Stimulated activated CD8-positive, alpha-beta memory T cell treated with anti-CD3 and anti-CD28 coated beads, Interleukin-7, amount 100 ng/mL, for 1 hour (primary cell): ENCODE measurements at places on chromosomes 7 and 10.

DNA sequence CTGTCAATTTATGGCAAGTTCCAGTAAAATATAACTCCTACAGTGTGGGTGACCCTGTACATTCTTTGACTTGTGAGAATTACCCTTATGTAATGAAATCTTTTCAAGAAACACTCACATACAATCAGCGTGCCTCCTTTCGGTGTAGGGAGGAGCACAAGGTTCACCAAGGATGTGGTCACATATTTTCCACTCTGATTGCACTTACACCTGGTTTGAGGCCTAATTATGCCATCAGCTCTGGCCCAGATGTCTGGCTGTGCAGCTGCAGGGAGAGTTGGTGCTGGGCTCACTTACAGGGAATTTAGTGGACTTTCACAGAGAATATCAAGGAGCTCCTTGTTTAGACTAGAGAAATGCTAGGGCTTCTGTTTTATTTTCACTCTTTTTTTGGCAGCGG, 146.0 kb upstream of the STEAP4 start:
- no peak for DNase-seq

GRCh38 chr7:25495342-25496250, 267.3 kb upstream of the NPVF start:
- DNase-seq: no peak

DNA sequence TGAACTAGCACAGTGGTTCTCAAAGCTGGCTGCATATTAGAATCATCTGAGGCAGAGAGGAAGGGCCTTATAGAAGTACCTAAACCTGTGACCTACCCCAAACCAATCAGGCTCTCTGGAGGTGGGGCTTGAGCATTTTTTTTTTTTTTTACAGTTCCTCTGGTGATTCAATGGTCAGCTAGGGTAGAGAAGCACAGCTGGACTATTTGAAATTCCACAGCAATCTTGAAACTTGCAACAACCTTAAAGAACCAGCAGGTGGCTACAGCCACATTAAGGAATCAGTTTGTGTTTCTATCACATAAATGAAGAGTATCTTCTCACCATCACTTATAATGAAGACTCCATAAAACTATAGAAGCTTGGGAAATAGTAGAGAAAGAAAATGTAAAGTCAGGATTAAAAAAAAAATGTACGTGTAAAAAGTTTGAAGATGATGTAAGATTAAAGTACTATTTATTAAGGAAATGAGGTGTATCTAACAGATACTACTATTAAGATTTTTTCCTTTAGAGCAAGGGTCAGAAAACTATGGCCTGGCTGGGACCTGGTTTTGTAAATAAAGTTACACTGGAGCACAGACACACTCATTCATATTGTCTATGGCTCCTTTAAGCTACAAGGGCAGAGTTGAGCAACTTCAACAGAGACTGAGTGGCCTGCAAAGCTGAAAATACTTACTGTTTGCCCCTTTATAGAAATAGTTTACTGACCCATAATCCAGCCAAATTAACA, 3.8 kb downstream of the RTKN2 start:
- DNase-seq: no peak

DNA sequence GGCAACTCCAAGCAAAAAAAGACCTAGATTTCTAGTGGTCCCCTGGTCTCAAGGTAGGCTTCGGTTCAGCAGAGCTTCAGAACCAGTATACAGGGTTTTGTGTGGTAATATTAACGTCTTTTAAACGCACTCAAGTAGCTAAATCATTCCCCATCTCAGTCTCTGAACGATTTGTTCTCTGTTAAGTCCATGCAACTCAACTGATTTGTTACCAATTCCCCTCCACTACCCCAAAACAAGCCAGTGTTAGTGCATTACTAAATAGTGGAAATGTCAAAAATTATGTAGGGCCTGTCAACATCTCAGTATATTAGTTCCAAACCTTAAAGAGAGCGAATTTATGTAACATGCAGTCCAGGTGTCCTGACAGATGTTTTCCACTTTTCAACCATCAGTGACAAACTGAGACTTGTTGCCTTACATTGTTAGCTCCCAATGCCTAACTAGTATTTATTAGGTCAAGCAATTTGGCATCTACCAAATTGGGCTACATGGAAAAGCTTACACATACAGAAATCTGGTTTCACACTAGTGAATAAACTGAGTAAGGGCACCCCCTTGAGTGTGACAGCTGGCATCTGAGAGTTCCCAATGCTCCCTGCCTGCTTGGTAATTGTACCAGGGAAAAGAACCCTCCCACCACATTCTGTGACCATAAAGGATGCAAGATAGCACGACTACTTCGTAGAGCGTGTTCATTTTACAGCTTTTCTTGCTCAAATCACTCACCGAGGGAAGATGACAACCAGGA, 12.2 kb downstream of the HNRNPA2B1 start:
- no peak for DNase-seq

DNA sequence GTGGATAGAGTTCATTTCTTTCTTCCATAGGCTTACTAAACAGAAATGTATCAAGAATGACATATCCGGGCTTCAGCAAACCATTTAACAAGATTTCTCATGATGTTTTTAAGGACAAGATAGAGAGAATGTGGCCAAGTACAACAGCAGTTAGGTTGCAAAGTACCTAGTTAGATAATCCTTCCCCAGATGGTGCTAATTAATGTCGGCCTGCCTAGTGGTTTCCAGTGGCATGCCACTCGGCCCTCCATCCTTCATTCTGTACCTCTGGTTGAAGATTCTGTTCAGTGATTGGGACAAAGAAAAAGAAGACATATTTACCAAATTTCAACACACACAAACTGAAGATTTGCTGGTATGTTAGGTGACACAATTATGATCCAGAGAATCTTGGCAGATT, 212.1 kb downstream of the MACC1 start:
- DNase-seq: no peak

- DNase-seq: no peak
Observed at GRCh38 chr7:127913686-127914085, 117.6 kb downstream of the LRRC4 start.

DNA sequence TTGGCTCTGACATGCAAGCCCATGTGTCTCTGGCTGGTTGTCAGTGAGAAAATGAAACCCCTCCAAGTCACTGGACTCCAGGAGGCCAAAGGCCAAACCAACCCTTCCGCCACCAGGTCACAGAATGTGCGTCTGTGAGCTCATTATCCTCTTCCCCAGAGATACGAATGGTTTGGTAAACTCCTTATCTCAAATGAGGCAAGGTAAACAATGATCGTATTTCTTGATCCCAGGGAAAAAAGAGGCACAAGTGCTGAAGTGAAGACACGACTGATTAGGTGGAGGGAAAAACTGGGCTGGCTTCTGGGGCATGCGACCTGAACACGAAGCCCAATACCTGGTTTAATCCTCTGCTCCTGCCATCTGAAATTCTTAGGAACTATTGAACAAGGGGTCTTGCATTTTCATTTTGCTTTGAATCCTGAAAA, 70.6 kb upstream of the ARID5B start:
- DNase-seq: no peak
